ENCODE measurements at places on chromosomes 4 and X.

DNA sequence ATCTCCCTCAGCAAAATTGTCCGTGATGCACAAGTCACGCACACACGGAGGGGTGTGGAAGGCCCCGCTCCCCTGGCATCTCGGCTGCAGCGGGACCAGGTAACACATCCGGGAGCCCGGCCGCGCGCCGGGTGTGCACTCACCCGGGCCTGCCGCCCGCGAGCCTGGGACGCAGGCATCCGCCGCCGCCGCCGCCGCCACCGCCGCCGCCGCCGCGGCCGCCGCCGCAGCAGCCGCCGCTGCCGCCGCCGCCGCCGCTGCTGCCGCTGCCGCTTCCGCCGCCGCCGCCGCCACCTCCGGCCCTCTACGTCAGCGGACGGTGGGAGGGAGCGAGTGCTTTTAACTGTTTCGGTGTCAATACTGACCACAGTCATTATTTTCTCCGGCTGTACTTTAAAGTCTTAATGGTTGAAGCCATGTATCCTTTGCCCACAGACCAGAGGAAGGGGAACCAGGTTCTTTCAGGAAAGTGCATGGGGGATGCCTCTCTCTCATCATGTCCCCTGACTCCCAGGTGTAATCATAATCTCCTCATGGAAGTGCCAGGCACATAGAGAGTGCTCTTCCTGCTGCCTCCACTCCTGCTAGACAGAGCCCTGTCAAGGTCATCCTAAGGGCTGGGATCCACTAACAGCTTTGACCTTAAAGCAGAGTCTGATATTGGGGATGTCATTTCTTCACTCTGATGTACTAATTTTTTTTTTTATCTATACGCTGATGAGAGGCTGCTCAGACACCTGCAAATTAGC, 38.0 kb downstream of the MAGEE2 start:
- DNase-seq: no peak

DNA sequence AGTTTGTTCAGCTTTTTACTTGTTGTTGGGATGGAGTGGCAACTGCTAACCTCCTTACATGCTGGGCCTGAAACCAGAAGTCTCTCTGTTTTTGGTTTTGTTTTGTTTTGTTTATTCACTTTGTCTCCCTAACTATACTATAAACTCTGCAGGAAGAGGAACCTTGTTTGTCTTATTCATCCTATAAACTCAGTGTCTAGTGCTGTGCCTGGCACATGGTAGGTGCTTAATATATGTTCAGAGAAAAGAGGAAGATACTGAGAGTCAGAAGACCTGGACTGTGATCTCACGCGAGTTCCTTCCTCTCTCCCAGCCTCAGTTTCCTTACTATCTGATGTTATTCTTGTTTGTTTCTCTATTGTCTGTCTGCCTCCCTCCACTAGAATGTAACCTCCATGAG, 71.3 kb downstream of the PRPS1 start:
- no peak for DNase-seq

- DNase-seq: no peak
Measured at GRCh38 chr4:66059136-66059535, 388.8 kb upstream of the EPHA5 start.

DNA sequence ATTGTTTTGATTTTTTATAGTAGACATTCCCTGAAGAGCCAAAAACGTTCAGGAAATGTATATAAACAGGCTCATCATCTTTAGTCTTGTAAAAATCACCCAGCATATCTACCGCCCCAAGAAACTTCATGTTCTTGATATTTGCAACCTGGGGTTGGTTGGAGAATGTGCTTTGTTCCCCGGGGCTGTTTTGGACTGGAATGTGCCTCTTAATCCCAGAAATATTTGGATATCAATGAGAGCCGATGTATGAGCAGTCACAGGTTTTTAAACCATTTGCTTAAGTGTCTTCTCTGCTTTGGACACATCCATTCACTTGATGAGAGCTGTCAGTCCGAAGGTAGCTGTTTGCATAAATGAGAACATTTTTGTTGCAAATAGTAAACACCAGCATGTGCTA, 449.7 kb downstream of the PCDH7 start:
- DNase-seq: no peak

DNA sequence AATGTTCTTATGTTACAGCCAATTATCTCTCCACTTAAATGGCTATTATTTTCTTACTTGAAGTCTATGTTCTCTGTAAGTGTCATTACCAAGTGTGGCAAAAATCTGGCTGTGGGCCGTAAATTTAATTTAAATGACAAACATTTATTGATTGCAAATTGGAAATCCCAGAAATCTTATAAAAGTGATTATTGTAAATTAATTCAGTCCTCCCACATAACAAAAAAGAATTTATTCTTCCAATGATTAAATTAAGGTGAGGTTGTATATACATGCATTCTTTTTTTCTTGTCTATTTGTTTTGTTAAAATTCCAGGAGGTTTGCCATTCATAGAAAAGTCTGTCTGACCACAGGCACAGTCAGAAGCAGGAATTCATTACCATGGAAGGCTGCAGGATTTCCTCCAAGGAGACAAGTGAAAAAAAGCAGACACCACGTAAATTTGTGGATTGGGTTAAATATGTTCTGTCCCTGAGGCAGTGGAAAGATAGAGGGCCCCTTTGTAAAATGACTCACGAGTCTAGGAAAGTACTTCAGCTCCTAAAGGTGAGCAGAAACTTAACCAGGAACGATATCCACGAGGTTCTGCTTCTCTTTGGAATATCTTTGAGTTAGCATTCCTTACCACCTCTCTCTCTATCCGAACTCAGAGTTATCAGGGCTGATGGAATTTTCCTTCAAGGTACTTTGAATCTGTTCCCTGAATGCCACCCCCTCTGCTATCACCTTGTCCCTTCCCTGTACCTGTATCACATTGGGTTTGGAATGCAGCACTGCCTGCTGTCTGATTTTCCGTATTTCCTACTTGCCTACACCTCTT, 10.7 kb downstream of the PPARGC1A start:
- no peak for DNase-seq

- no peak for DNase-seq
Measured at GRCh38 chr4:48930654-48931053, 24.1 kb upstream of the OCIAD2 start.

- no peak for DNase-seq
Measured at GRCh38 chr4:139655116-139655515, 10.5 kb upstream of the MGST2 start.

DNA sequence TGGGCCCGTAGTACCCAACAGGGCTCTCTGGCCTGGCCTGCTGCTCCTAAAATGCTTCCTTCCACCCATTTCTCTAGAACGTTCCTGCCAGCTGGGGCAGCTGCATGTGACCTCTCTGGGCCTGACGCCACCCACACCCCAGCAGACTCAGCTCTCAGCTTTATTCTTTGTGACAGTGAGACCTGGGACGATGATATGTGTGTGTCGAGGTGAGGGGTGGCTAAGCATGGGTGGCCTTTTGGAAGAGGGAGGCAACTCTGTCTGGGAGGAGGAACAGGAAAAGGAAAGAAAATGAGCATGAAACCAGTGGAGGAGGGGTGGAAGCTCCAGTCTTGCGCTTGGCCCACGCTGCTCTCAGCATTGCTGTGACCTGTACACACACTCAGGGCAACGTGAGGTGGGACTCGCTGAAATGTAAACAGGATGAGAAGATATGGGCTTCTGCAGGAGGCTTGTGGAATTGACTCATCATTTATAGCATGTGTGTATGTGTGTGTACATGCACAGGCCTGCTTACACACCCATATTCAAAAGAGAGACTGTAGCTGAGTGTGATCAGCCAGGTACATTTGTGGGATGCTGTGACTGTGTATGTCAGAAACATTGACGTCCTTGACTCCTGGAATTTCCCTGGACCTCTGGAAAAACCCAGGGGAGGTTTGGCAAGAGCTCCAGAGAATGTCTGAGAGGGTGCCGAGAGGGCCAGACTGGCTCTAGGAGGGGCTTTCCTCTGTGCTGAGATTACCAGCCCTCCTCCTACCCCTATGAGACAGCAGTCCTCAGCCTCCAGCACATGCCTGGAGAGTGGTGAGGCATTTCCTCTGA, 137.9 kb downstream of the PJA1 start:
- no peak for DNase-seq

DNA sequence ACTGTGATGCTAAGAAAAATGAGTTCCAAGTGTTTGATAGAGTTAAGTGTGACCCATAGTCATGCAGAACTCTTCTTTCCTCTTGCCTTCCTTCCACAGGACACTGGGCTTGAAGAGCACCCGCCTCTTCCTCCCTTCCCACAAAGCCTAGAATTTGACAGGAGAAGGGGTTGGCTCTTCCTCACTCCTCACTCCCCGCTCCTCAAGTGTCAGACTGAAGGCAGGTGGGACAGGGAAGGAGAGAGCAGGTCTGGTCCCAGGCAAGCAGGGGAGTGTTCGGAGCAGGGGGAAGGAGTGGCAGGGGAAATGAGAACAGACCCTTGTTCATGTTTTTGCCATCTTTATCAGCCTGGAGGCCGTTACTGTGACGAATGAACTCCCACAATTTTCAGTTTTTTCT, 10.7 kb downstream of the MAGED2 start:
- no peak for DNase-seq

GRCh38 chrX:1323315-1323714, 13.3 kb upstream of the IL3RA start:
- DNase-seq: no peak

GRCh38 chrX:149296092-149296491, 209.0 kb downstream of the IDS start:
- DNase-seq: no peak

DNA sequence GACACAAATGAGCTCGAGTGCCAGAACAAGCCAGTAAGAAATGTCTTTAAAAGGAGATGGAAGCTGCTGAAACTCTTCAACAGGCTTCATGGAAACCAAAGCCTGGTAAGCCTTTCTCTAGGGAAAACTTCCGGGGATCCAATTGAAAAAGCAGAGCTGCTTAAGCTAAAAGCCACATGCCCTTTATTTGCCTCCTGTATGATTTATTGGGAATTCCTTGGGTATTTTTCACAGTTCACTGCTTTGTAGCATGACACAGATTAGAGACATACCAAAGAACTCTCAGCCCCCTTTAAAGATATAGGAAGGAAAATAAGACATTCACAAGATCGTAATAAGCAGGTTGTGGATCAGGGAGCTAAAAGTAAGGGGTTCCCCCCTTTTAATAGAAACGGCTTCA, 6.5 kb upstream of the ARHGAP6 start:
- no peak for DNase-seq

DNA sequence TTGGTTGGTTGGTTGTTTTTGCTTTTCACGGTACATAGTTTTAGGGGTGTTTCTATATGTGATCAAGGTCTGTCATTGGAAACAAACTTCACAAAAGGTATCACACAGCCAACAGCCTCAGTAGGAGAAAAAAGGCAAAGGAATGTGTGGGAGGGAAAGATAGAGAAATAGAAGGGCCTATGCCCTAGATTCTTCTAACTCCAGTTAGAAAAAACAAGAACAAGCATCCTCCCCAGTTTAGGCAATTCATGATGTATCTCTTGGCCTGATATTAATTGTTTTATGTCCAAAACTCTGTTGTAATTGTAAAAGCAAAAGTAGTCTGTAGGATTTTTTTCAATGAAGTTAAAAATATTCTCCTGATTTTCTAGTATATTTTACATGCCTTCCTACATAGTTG, 192.4 kb upstream of the EDNRA start:
- no peak for DNase-seq

Data from NCI-H1930 (cell line).